ENCODE measurements at places on chromosomes 12 and 14. TPM values are rescaled to one million over a fixed set of nuclear protein-coding genes. Genes with fewer than 3 reads are reported as not detected.
A peak's percentile ranks its signal among the peaks of the same experiment; 100 is the strongest.

Gene TMTC2
- 4.7 TPM for total RNA-seq

DNA sequence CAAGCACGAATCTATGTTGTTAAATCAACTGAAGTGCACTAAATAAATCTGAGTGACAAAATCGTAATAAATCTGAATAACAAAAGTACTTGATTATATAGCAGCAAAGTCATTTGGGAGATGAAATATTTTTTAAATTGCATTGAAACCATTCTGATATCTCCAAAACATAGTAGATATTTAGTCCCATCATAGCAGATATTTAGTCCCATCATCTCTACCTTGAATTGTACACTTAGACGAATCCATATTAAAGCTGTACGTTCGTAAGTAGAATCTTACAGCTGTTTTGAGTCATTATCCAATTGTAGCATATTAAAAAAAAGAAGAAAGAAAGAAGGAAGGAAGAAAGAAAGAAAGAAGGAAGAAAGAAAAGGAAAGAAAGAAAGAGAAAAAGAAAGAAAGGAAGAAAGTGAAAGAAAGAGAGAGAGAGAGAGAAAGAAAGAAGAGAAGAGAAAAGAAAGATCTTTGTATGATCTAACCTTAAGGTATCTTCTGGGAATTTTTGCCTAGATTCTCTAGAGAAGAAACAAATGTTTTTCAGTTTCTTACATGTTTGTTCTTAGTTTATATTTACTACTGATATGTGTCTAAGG lies 2.6 kb downstream of the DCN start:
- no peak for DNase-seq

Gene SMIM41
- not detected for total RNA-seq

Gene EFS
- not detected for total RNA-seq

DNA sequence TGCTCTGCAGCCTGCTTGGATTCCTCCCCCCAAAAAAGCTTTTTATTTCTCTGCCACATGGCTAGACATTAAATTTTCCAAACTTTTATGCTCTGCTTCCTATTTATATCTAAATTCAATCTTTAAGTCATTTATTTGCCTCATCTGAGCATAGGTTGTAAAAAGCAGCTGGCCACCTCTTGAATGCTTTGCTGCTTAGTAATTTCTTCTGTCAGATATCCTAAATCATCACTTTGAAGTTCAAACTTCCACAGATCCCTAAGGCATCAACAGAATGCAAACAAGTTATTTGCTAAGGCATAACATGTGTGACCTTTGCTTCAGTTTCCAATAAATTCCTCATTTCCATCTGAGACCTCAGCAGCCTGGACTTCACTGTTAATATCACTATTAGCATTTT lies 209.6 kb downstream of the FSCB start:
- no peak for DNase-seq

Gene FAR2
- total RNA-seq: 2.3 TPM

GRCh38 chr14:67522270-67522669 lies 10.8 kb upstream of the PLEKHH1 start:
- DNase-seq: no peak

GRCh38 chr14:44027397-44027796 lies 479.7 kb downstream of the FSCB start:
- no peak for DNase-seq

DNA sequence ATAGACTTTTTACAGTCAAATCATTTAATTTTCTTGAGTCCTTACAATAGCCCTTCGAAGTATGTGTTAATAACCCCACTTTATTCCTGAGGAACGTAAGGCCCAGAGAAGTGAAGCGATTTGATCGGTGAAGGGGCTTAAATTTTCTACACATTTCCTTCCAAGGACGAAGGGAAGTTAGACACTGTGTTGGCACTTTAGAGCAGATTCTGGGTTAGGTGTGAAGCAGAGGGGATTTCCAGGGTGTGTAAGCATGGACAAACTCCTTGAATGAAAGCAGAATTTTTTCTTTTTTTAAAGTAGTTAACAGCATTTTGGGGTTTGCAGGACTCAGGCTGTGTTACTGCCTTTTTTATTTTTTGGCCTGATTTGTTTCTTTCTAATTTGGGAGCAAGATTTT lies 38.9 kb downstream of the PRORP start:
- DNase-seq: peak; percentile 36

GRCh38 chr14:64507376-64508156 lies 3.0 kb downstream of the ZBTB1 start:
- peak; percentile 44 for DNase-seq

GRCh38 chr12:53302903-53303302 lies 3.4 kb downstream of the MYG1 start:
- DNase-seq: no peak

- no peak for DNase-seq
These were observed 28.0 kb downstream of the TTLL5 start for GRCh38 chr14:75689012-75689411.

GRCh38 chr12:82600379-82600778 lies 86.3 kb upstream of the TMTC2 start:
- DNase-seq: no peak

Gene TRIAP1
- 68.0 TPM for total RNA-seq

- no peak for DNase-seq
These were observed 21.4 kb upstream of the GSG1 start for GRCh38 chr12:13124656-13125505.

- DNase-seq: no peak
These were observed 188.4 kb downstream of the RBM19 start for GRCh38 chr12:113777751-113778150.

- DNase-seq: no peak
These were observed 176.3 kb upstream of the FKBP4 start for GRCh38 chr12:2618291-2618995.

DNA sequence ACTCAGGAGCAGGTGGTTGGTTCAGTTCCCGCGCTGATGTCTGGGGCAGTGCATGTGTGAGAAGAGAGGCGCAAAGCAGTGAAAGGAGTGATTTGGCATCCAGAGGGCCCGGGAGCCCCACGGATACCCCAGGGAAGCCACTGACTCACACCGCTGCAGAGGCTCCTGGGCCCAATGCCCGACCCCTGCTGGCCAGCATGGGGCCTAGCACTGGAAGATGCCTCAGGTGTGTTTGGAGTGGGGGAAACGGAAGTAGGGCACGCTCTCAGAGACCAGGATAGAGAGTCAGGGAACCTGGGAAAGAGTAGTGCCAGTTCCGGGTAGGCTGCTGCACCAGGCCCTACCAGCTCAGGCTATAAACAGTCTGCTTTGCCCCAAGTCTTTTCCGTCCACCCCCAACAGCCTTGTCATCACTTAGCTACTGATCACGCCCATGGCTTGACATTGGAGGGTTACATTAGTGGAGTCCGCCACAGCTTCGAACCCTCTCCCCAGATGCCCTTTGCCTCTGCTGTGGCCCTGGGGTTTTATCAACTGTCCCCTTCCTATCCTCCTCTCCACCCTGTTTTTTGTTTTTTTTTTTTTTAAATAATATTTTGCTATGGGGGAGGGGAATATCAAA lies 9.5 kb upstream of the CSAD start:
- DNase-seq: peak; percentile 58

GRCh38 chr14:25267186-25267585 lies 217.2 kb upstream of the STXBP6 start:
- DNase-seq: no peak

DNA sequence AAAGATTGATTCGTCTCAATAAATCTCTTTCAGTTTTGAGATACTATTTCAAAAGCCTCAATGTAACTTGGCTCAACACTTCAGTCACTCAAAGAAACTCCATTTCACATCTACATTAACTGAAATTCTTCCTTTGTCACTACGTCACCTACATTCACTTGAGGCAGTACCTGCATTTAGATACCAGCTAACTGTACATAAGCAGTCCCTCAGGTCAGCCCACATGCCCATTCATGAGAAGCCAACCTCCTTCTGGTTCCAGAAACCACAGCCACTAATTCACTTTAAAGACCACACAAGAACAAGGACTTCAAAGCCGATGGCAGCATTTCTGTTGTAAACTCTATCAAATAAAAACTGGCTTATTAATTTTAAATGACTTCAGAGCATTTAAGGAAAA lies 43.0 kb downstream of the SETD3 start:
- DNase-seq: no peak

DNA sequence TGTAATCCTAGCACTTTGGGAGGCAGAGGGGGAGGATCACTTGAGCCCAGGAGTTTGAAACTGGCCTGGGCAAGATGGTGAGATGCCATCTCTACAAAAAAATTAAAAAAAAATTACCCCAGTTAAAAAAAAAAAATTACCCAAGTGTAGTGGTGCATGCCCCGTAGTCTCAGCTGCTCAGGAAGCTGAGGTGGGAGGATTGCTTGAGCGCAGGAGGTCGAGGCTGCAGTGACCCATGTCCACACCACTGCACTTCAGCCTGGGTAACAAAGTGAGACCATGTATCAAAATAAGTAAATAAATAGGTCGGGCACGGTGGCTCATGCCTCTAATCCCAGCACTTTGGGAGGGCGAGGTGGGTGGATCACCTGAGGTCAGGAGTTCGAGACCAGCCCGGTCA lies 128.8 kb downstream of the VRK1 start:
- DNase-seq: no peak

DNA sequence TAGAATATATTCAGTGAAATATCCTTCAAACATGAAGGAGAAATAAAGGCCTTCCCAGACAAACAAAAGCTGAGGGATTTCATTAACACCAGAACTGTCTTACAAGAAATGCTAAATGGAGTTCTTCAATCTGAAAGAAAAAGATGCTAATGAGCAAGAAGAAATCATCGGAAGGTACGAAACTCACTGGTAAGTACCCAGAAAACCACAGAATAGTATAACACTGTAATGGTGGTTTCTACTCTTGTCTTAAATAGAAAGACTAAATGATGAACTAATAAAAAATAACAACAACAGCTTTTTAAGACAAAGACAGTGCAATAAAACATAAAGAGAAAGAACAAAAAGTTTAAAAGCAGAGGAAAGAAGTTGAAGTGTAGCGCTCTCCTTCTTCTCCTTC lies 18.7 kb upstream of the RNF212B start:
- no peak for DNase-seq

- DNase-seq: no peak
These were observed 22.2 kb downstream of the AMN start for GRCh38 chr14:102944448-102945330.

DNA sequence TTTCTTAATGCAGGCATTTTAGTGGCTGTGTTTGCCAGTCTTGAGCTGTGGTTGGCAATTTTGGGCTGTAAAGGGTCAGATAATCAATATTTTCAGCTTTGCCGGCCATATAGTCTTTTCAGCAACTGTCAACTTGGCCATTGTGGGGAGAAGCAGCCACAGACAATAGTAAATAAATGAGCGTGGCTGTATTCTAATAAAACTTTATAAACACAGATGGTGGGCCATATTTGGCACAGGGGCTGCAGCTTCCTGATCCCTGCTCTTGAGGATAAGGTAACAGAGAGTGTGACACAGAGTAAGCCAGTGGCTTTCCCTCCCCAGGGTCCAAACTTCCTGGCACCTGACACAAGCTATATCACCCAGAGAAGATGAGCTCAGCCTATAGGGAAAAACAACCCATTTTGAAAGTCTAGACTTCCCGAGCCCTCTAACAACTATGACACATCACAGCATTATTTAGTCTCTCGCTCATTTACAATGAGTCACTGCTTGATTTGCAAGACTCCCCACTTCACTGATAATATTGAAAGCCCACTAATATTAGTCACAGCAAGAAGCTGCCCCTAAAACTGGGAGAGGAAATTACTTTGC lies 163.1 kb upstream of the TMPO start:
- no peak for DNase-seq

Gene SERPINA12
- not detected for total RNA-seq

DNA sequence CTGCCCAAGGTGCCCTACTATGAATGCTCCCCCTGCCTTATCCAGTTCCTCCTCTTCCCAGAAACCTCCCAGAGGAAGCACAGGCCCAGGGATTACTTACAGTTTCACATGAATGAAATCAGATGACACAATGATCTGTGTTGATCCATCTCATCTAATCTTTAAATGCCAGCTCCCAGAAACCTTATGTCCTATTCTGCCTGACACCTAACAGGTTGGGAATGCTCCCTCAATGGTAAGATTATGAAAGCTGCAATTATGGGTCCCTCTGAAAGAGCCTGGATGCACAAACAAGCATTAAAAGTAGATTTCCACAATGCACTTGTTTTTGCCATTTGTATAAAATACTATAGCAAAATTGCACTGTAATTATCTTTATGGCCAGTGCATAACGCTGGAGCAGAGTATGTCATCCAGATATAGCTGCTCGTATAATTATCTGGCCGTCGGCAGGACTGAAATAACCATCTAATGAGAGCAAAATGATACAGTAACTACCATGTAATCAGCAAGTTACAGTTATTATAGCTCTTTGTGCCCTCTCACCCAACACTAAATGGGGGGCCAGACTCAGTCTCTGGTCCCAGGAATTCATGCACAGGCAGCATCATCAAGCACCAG lies 4.4 kb upstream of the ZBTB39 start:
- no peak for DNase-seq

Data from activated T-cell treated with anti-CD3 and anti-CD28 coated beads, Interleukin-2, amount 50 U/mL, for 72 hours (primary cell).